Smooth muscle cell of trachea (primary cell): ENCODE measurements at places on chromosomes 3 and 15. TPM values are rescaled to one million over a fixed set of nuclear protein-coding genes. Genes with fewer than 3 reads are reported as not detected.

The PRSS50 gene
- not detected in 2 replicates for total RNA-seq

The CRELD1 gene
- 16.0 and 47.8 TPM in 2 replicates for total RNA-seq

The CPNE9 gene
- total RNA-seq = not detected in 2 replicates

The ARHGAP31 gene
- 4.2 and 6.5 TPM in 2 replicates for total RNA-seq

The CHAC1 gene
- total RNA-seq = 9.3 and 16.9 TPM in 2 replicates

The RETNLB gene
- total RNA-seq = not detected in 2 replicates
